Activated naive CD8-positive, alpha-beta T cell treated with anti-CD3 and anti-CD28 coated beads, Interleukin-2, amount 50 U/mL, for 24 hours (primary cell): ENCODE measurements at places on chromosomes 2 and 18.

DNA sequence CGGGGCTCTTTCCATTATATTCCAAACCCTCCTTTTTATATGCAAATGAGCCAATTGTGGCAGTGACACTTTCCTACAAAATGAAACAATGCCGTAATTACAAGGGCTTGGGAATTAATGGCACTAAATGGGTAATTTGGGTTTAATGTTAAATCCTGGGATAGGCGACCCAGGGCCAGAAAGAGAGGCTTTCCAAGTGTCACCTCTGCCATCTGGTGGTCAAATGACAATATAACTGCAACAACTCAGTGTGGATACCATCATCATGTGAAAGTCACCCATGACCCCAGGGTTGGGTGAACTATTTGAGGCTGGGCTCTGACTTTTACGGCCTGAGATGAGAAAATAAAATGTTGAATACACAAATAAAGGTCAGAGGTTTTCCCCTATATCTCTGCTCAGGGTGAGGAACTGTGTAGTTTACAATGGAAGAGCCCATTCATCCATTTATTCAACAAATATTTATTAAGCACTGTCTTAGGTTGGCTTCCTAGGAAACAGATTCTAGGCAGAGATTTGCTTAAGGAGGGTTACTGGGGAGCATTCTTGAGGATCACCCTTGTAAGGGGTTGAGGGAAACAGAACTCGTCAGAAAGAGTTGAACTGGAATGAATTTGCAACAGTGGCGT lies 13.6 kb upstream of the THADA start:
- no peaks in the 10 kb centered on the region for H3K27me3 ChIP-seq
- DNase-seq = peak; percentile 25
- no peak overlapping the region for H3K4me3 ChIP-seq
- H3K27ac ChIP-seq = no peak overlapping the region
- no peaks in the 10 kb centered on the region for H3K36me3 ChIP-seq
- H3K4me1 ChIP-seq = peaks cover 5% of the 10 kb centered on the region

DNA sequence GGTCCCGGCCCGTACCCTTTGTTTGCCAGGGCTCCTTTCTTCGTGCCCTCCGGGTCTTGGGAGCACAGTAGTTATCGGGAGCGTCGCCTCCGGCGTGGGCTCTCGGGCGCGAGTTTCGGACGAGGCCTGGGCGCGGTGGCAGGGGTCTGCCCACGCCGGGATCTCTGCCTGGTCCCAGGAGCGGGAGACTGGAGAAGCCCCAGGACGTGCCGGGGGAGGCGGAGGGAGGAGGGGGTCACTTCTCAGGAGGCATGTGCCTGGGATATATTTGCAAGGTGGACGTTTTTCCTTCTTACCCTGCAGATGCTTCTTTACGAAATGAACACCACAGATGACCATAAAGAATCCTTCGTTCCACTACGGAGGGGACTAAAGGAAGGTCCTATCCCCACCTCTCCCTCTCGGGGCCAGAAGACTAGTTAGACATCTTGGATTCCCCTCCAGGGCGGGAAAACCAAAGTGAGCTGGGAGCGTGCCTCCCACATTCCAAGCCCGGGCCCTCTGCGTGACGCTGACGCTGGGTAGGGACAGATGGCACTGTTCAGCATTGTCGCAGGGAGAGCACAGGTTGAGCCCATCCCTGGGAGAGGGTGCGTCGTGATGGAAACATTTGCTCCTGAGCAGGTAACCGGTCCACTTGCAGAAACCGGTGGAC lies 483 bp upstream of the FHL2 start:
- H3K36me3 ChIP-seq = no peaks in the 10 kb centered on the region
- peaks cover 25% of the 10 kb centered on the region for H3K27me3 ChIP-seq
- no peak for DNase-seq
- no peak overlapping the region for H3K4me3 ChIP-seq
- no peak overlapping the region for H3K27ac ChIP-seq

DNA sequence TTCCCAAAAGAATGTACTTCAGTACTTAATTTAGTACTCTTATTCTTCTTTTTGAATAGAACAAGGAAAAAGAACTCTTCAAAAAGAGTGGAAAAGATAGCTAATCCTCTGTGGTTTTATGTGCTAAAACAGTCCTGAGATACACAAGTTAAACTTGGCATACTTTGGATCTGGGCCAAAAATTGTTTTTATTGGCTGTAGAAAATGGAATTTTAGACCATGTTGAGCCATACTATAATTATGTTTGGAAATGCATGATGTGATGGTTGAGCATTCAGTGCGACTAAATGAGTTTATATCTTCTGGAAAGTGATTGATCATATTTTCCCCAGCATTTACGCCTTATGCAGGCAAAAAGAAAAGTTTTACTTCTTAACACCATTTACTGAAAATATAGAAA lies 18.0 kb upstream of the PDE1A start:
- DNase-seq = no peak
- H3K4me3 ChIP-seq = no peak overlapping the region
- H3K27me3 ChIP-seq = no peaks in the 10 kb centered on the region
- no peaks in the 10 kb centered on the region for H3K36me3 ChIP-seq
- H3K27ac ChIP-seq = no peak overlapping the region

DNA sequence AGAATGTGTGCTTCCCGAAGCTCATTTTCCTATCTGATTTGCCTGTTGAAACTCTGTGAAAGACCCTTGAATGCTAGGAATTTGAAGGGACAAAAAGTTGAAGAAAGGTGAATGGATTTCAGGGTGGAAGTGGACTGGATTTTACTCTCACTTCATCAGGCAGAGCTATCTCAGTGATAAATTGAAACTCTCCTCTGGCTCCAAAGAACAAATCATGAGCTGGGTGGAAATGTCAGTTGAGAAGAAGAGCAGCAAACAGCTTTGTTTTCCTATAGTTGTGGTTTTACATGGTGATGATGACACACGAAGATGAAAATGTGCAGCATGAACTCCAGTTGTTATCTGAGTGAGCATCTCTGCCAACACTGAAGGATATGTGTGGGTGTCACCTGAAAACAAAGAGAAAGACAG lies 34.4 kb downstream of the CD28 start:
- no peaks in the 10 kb centered on the region for H3K27me3 ChIP-seq
- H3K27ac ChIP-seq = peak overlapping the region; percentile 99
- H3K4me1 ChIP-seq = peaks cover 91% of the 10 kb centered on the region
- DNase-seq = no peak

- peaks cover 40% of the 10 kb centered on the region for H3K4me1 ChIP-seq
- no peak for DNase-seq
- H3K4me3 ChIP-seq = no peak overlapping the region
- no peaks in the 10 kb centered on the region for H3K27me3 ChIP-seq
- peak overlapping the region; percentile 1 for H3K27ac ChIP-seq
Measured at GRCh38 chr2:203669820-203670219, 36.6 kb upstream of the CD28 start.

DNA sequence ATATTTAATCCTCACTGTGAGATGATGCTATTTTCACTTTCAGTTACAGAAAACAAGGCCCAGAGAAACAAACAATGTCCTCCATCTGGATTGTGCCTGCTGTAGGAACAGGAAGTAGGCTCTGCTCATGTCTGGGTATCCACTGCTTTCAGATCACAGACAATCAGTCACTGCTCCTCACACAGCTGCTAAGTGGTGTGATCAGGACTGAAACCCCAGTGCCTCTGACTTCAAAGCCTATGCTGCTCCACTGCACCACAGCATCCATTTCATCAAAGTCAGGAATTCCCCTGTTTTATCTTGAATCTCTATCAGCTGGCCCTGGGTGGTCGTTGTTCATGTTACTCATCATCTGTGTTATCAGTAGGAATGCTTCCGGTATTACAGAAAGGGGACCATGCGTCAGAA lies 303.8 kb upstream of the TRIB2 start:
- peak overlapping the region; percentile 3 for H3K4me3 ChIP-seq
- DNase-seq = peak; percentile 22
- no peaks in the 10 kb centered on the region for H3K36me3 ChIP-seq
- peak overlapping the region; percentile 7 for H3K27ac ChIP-seq
- peaks cover 43% of the 10 kb centered on the region for H3K4me1 ChIP-seq

DNA sequence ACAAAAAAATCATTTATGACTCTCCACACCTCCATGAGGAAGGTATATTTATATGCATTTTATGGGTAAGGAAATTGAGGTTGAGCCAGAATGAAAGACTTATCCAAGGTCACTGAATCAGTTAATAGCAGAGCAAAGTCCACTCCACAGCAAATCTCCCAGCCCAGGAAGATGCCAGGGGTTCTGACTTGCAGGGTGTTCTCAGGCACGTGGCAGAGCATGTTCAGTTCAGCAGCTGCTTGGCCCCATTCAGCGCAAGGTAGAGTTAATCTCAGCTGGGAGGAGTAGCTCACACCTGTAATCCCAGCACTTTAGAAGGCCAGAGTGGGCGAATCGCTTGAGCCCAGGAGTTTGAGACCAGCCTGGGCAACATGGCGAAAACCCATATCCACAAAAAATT lies 17.8 kb upstream of the DGKD start:
- H3K27ac ChIP-seq = no peak overlapping the region
- H3K27me3 ChIP-seq = no peaks in the 10 kb centered on the region
- DNase-seq = no peak

- no peaks in the 10 kb centered on the region for H3K27me3 ChIP-seq
- H3K27ac ChIP-seq = no peak overlapping the region
- H3K4me1 ChIP-seq = no peaks in the 10 kb centered on the region
Measured at GRCh38 chr2:215548714-215549113, 112.8 kb upstream of the FN1 start.

GRCh38 chr2:44388877-44389276 lies 27.1 kb downstream of the CAMKMT start:
- H3K27ac ChIP-seq = no peak overlapping the region
- H3K27me3 ChIP-seq = no peaks in the 10 kb centered on the region
- DNase-seq = no peak
- H3K4me1 ChIP-seq = peaks cover 7% of the 10 kb centered on the region
- peaks cover 26% of the 10 kb centered on the region for H3K36me3 ChIP-seq

GRCh38 chr2:224359569-224359968 lies 42.3 kb downstream of the FAM124B start:
- H3K4me1 ChIP-seq = no peaks in the 10 kb centered on the region
- peak; percentile 10 for DNase-seq
- no peak overlapping the region for H3K27ac ChIP-seq
- no peaks in the 10 kb centered on the region for H3K36me3 ChIP-seq
- no peak overlapping the region for H3K4me3 ChIP-seq

DNA sequence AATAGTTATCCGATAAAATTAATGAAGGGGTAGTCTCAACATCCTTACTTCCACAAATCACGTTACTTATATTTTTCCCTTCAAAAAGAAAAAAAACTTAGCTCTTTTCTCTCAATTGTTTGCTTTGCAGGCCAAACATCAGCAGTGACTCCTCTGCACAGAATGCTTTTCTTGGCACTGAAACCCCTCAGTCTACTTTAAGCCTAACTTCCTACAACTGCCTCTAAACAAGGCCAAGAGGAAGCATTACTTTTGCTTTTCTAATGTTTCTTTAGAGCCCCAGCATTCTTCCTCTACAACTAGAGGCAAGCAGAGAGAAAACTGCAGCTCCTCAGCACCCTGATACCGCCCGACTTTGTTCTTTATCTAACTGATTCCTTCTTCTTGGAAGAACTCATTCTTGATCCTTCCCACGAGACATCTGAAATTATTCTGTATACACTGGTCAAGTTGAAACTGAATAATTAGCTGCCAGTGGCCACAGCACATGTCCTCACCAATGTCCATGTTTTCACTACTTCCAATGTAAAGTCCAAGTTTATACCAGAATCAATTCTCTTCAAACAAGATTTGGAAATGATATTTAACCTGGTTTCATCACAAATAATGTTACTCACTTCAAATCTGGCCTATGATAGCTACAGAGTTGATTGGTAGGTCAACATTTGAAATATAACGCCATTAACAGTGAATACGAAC lies 55.3 kb downstream of the DTNB start:
- H3K4me3 ChIP-seq = no peak overlapping the region
- peaks cover 1% of the 10 kb centered on the region for H3K36me3 ChIP-seq
- H3K27me3 ChIP-seq = no peaks in the 10 kb centered on the region
- DNase-seq = no peak

GRCh38 chr2:218880102-218880858 lies at the start of gene WNT10A:
Gene WNT10A, plus strand, starts transcription at chr2:218880852. Its CDS starts 144 bp downstream, at chr2:218880996.
- H3K27ac ChIP-seq = peak within 1 kb of the TSS; percentile 68
- DNase-seq = peak; percentile 71
- H3K36me3 ChIP-seq = peaks cover 2% of the 10 kb centered on the region
- H3K4me3 ChIP-seq = peak within 1 kb of the TSS; percentile 69

GRCh38 chr2:160694221-160694620 lies 200.6 kb upstream of the RBMS1 start:
- H3K27ac ChIP-seq = no peak overlapping the region
- no peaks in the 10 kb centered on the region for H3K36me3 ChIP-seq
- no peak for DNase-seq
- H3K27me3 ChIP-seq = no peaks in the 10 kb centered on the region

GRCh38 chr2:133605011-133605765 lies 36.9 kb upstream of the NCKAP5 start:
- no peak overlapping the region for H3K27ac ChIP-seq
- no peak overlapping the region for H3K4me3 ChIP-seq
- DNase-seq = no peak

- peaks cover 6% of the 10 kb centered on the region for H3K4me1 ChIP-seq
- no peak overlapping the region for H3K4me3 ChIP-seq
- H3K36me3 ChIP-seq = peaks cover 16% of the 10 kb centered on the region
- H3K27me3 ChIP-seq = no peaks in the 10 kb centered on the region
- H3K27ac ChIP-seq = no peak overlapping the region
Measured at GRCh38 chr18:42052122-42052708, 97.2 kb downstream of the PIK3C3 start.

GRCh38 chr2:6080932-6081753 lies 389.0 kb downstream of the SOX11 start:
- H3K27me3 ChIP-seq = peaks cover 2% of the 10 kb centered on the region
- no peaks in the 10 kb centered on the region for H3K4me1 ChIP-seq
- no peak for DNase-seq
- no peak overlapping the region for H3K27ac ChIP-seq

GRCh38 chr18:12162786-12163185 lies 69.1 kb downstream of the ANKRD62 start:
- no peak for DNase-seq
- peaks cover 6% of the 10 kb centered on the region for H3K27me3 ChIP-seq
- H3K36me3 ChIP-seq = peaks cover 1% of the 10 kb centered on the region
- H3K27ac ChIP-seq = no peak overlapping the region
- no peaks in the 10 kb centered on the region for H3K4me1 ChIP-seq

DNA sequence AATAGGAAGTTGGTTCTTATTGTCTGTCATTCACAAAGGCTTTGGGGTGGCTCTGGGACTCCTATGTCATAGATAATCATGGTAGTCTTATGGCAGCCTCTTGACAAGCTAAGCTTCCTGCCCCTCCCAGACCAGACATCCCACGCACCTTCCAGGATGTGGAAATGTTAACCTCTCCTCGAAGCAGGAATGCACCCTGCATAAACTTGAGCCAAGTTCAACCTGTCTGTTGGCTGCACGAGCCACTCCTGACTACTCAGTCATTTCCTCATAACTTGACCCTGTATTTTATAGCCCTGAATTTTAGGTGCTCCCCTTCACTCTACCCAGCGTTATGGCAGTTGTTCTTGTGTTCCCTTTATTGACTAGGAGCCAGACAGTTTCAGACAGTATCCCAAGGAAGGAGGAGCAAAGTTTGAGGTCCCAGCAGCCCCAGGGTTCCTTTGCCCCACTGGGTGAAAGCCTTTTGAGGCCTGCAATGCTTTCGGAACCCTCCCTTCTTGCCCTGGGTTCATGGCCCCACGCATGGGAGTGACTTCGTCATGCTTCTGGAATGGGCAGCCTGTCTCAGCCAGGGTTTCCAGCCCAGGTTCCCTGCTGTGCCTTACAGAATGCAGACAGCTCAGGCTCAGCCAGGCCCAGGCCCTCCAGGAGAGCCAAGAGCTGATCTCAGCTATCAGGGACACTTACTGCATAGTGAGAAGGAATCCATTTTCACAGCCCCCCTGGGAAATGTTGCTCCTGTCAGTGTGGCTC lies 15.6 kb upstream of the INO80C start:
- no peaks in the 10 kb centered on the region for H3K36me3 ChIP-seq
- H3K27ac ChIP-seq = no peak overlapping the region
